ENCODE measurements at places on chromosomes 7 and 10.

DNA sequence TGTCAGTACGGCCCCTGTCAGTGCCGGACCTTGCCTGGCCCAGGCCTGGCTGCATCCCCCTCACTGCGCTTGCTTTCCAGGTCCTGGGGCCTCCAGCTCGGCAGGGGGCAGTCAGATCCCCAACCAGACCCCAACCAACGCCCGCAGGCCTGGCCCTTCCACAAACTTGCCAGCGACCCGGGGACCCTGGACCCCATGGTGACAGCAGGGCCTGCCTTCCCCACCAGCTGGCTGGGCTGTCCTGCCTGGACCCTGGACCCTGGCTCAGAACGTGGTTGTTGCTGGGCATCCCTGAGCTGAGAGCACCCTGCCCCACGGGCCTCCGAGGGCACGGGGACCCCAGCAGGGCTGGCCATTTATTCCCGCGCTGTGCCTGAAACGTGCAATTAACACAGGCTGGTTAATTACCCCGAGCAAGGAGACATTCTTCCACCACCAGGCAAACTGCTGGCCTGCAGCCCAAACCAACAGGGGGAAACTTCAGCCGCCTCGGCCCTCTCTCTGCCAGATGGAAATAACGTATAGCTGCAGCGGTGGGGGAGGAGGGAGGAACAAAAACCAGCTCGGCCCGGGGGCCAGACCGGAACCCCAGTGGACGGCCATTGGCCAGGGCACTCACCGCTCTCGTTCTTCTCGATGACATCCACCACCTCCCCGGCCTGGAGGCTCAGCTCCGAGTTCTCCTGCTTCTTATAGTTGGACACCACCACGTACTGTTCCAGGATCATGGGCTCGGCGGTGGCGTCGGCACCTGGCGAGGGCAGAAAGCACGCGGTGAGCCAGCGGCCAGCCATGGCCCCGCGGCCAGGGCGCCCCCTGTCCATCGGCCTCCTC lies 167.1 kb downstream of the NEURL1 start:
- no peak for DNase-seq

GRCh38 chr7:35728412-35729060 lies 33.6 kb upstream of the HERPUD2 start:
- no peak for DNase-seq

- no peak for DNase-seq
These were observed 63.1 kb upstream of the SORCS3 start for GRCh38 chr10:104577861-104578521.

GRCh38 chr7:158094671-158095226 lies 492.9 kb downstream of the PTPRN2 start:
- no peak for DNase-seq

DNA sequence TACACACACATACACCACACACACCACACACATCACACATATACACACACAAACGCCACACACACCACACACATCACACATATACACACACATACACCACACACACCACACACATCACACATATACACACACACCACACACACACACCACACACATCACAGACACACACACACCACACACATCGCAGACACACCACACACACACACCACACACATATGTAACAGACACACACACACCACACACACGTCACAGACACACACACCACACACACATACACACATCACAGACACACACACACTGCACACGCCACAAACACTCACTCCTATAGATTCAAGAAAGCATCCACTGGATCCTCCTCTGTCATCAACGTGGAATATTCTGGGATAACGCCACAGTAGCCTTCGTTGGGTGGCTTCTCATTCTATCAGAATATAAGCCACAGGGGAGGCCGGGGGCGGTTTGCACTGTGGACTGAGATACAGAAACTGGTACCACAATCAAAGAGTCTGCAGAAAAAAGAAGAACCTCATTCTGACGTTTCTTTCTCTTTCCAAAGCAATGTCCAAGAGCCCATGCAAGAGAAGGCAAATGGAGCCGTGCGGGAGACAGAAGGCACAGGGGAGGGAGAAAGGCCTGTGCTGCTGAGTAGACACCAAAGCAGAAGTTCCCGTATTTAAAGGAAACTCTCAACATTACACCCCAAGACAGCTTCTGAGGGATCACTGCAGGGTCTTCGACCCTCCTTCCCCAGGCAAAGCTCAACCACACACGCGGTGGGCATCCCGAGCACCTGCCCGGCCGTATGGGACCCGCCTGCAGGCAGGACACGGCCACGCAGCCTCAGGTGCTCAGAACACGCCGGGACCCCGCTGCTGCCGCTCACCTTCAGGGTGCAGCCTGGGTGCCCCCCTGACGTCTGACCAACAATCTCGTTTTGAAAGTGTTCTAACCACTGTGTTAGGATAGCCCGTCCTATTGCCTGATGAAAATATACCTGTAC lies 321.2 kb downstream of the DNAJB6 start:
- no peak for DNase-seq

DNA sequence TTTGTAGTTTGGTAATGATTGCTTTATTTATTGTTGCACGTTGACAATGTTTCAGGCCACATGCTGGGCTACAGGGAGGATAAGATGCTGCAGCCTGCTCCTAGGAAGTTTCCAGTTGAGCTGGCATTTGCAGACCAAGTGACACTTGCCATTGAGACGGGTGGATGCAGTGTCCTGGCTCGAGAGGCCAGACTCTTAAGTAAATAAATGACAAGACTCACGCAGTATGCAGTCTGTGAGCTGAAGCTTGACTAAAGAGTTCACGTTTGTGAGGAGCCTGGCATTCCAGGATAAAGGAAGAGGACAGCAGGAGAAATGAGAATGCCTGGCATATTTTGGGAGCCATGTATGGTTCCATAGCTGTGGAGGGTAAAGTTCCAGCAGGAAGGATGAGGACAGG lies 105.8 kb downstream of the BAMBI start:
- DNase-seq = no peak

DNA sequence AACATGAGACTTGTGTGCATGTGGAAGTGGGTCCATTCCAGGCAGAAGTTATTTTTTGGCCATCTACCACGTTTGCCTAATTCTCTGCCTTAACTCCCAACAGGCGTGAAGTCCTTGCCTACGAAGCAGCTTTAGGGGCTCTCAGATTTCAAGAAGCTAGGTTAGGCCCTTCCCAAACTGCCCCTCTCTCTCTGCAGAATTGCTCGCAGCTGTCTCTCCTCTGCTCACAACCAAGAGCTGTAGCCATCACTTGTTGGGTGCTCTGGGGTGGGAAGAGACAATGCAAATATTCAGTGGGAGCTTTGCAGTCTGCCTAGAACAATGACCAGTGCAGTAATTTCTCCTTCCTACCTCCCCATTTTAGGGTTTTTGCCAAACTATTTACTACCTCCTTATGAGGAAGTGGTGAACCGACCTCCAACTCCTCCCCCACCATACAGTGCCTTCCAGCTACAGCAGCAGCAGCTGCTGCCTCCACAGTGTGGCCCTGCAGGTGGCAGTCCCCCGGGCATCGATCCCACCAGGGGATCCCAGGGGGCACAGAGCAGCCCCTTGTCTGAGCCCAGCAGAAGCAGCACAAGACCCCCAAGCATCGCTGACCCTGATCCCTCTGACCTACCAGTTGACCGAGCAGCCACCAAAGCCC lies 24.9 kb downstream of the CYP17A1 start:
- no peak for DNase-seq

GRCh38 chr10:93198401-93199131 lies 124.9 kb downstream of the CYP26A1 start:
- no peak for DNase-seq

DNA sequence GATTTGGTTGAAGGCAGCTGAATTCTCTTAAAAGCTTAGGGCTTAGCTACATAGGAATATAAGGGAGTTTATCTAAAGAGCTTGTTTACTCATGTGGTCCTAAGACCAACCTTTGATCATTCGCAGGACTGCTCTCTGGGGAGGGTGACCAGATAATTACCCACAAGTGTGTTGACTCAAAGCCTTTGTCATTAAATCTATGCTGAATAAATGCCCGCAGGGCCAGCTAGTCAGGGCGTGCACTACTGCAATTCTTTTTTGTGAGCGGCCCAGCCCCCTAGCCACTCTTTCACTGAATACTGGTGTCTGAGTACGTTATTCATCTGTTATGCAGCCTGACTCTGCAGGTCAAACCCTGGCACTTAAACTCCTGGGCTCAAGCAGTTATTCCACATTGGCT lies 69.6 kb downstream of the AKAP9 start:
- no peak for DNase-seq

- DNase-seq = no peak
These were observed 166.7 kb upstream of the ADARB2 start for GRCh38 chr10:1903982-1904381.

DNA sequence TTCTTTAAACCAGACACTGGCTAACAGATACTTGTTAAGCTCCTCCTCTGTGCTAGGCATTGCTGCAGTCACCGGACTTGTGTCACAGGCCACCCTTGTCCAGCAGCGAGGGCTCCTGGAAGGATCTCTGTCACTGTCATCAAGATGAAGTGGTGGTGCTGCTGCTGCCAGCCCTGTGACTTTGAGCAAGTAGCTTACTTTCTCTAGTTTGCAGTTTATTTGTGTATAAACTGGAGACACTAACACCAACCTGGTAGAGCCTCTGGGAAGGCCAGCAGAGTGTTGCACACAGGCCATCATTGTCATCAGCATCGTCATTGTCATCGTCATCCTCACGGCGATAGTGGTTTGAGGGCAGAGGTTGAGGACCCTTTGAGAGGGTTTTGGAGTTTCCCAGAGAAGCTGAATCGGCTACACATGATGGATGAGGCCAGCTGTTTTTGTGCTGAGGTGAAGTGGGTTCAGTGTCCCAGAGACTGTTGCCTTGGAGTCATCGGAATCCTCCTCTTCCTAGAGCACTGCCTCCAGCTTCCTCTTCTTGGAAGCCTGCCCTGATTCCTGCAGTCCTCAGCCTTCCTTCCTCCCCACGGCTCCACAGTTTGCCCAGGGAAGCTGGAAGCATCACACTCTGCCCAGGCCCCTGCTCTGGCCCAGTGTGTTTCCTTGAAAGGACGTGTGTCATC lies 128.4 kb downstream of the GRK5 start:
- DNase-seq = no peak

GRCh38 chr7:7882888-7883287 lies 85.7 kb upstream of the GLCCI1 start:
- DNase-seq = no peak

- DNase-seq = no peak
These were observed 9.3 kb downstream of the YKT6 start for GRCh38 chr7:44210107-44210506.

DNA sequence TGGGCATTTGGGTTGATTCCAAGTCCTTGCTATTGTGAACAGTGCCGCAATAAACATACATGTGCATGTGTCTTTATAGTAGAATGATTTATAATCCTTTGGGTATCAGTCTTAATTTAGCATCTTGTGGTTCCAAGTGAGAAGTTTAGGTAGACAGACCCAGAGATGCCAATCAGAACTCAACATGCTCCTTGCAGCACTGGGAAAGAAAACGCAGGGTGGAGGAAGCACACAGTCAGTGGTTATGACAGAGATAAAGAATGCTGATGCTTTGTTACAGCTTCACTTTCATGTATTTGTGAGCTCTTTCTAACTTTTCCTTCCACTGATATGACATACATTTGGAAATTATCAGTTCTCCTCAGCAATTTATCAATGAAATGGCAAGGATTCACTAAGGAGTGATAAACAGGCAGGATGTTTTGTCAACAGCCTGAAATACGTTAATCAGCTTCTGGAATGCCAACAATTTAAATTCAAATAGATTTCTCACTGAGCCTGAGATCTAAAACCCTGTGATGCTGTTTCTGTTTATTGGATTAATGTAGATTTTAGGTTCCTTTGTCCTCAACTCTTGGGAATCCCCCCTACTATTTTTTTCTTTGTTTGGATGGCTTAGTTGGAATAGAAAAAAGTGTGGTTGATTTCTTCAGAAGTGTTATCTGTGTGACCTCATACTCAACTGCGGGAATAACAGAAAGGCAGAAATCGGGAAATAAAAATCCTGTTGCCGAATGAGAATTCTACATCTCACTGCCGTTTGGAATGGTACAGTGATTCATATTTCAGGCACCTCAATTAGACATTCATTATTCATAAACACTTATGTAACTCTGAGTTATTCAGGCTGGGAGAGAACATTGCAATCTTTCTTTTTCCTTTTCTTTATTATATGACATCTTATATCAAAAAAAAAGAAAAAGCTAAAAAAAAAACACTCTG lies 675.0 kb downstream of the CNTNAP2 start:
- no peak for DNase-seq

DNA sequence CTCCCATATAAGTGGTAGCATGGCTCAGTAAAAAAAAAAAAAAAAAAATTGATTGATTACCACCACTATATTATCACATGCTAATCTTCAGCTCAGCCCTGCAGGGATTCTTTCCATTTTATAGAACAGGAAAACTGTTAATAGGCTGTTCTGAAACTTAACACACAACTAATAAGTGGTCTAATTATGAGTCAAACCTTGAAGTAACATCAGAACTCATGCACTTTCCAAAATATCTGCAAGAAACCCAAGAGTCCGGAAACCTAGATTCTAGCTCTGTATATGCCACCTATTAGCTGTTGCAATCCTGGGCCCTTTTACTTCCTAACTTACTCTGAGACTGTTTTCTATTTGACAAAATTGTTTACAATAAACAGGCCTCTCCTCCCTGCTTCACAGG lies 23.9 kb downstream of the SEM1 start:
- DNase-seq = no peak

DNA sequence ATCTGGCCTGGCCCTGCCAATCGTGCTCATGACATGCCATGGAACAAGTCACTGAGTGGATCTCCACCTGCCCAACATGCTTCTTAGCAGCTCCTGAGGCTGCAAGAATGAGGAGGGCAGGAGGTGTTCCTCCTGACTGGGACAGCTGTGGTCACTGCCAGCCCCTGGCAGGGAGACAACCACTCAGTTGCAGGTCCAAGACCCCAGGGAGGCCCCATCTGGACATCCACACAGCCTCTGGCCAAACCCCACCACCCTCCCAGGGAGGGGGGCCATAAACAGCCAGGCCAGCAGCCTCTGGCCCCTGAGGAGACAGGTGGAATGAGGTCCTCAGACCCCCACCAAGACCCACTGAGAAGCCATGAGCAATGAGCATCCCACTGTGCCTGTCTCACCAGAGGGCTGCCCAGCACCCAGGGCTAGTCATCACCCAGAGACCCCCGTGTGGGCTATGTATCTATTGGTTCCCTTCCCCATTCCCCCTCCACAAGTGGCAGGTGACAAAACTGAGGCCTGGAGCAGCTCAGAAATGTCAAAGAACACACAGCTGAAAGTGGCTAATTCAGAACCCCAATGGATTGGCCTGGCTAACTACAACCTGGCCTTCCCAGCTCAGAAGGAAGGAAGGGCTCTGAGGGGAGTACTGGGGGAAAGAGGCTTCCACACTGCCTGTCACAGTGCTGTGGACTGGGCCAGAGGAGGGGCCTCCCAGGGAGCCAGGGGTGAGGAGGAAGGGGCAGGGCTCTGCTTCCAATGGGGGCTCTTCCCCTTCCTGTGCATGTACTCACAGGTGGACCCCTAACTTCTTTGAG lies 3.0 kb downstream of the GPRIN2 start:
- DNase-seq = no peak

GRCh38 chr7:45660201-45660900 lies 86.2 kb downstream of the ADCY1 start:
- DNase-seq = no peak
